EH (cell line): ENCODE measurements at places on chromosomes 3 and 15.

- no peak for DNase-seq
These were observed 78.4 kb upstream of the OSTN start for GRCh38 chr3:191120447-191121298.

DNA sequence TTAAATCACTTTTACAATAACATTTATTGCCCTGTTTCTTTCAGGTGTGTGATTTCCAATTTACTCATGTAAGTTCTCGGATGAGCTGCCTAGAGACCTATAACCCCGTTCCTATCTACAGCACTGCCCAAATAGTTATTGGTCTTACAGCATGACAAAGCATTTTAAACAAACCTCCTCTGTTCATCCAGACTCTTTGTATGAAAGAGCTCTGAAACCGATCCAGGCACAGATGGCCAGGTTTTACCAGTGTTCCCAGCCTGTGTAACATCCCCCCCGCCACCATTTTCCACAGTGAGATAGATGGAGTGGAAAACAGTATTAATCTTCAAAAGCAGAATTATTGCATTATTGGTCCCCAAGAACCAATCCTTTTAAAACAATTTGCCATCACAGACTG lies 59.0 kb upstream of the SPTSSB start:
- DNase-seq, result no peak

DNA sequence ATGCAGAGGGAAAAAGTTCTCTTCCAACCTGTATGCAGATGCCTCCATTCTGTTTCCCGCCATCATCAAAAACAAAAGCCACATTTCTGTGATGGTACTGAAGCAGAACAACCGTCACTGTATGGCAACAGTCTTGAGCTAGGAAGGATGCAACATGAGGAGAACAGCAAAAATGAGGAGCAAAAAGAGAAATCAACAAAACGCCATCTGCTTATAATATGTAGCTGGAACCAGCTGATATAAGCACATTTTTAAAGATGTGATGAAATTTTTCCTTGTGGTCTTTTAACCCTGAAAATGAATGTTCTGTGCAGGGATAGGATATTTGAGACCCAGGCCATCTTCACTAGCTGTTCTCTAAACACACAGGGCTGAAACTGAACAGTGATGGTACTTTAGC lies 287.0 kb downstream of the ZIC4 start:
- no peak for DNase-seq

GRCh38 chr3:84820906-84821305 lies 137.9 kb upstream of the CADM2 start:
- no peak for DNase-seq

GRCh38 chr3:101689286-101689685 lies 2.8 kb upstream of the RPL24 start:
- DNase-seq, result no peak

DNA sequence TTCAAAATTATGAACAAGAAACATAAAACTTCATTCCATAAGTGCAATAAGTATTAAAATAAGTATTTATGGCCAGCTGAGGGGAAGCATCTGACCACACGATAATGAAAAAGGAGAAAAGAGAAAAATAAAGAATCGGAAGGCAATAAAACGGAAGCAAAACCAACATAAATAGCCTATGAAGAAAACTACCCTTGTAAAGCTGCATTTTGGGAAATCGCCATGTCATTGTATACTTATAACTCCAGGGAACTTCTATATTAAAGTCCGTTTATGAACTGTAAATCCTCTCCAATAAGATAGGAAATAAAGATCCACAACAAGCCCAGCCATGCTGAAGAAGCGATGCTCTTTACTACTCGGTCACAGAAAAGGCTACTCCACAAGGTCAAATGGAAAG lies 47.7 kb downstream of the MORC1 start:
- no peak for DNase-seq

- DNase-seq, result peak; percentile 49
These were observed 138.8 kb upstream of the PLXND1 start for GRCh38 chr3:129745253-129745652.

GRCh38 chr3:9625656-9626055 lies 23.6 kb upstream of the MTMR14 start:
- DNase-seq, result no peak

GRCh38 chr3:164641071-164641470 lies 437.2 kb downstream of the SI start:
- peak; percentile 13 for DNase-seq

- DNase-seq, result peak; percentile 30
These were observed 20.6 kb upstream of the EPHB3 start for GRCh38 chr3:184540777-184541681.

- no peak for DNase-seq
These were observed 58.6 kb upstream of the SLITRK3 start for GRCh38 chr3:165254812-165255211.

- DNase-seq, result peak; percentile 58
These were observed 255.1 kb upstream of the STT3B start for GRCh38 chr3:31277582-31277981.

DNA sequence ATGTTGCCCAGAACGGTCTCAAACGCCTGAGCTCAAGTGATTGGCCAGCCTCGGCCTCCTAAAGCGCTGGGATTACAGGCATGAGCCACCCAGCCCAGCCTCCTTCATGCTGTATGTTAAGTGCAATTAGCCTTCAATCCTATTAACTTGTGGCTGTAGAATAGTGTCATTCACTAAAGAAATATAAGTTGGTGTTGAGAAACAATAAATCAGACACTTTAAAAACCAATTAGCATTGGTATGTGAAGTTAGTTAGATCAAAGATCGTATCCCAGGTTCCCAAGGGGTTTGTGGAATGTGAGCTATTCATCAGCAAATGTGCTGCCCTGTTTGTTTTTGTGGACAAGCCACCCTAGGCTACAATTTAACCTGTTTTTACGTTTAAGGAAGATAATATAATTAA lies 11.0 kb upstream of the PIK3CB start:
- DNase-seq, result no peak

GRCh38 chr15:54884312-54884711 lies 312.4 kb downstream of the RSL24D1 start:
- DNase-seq, result no peak

GRCh38 chr3:193237030-193237429 lies 4.0 kb upstream of the PLAAT1 start:
- no peak for DNase-seq

DNA sequence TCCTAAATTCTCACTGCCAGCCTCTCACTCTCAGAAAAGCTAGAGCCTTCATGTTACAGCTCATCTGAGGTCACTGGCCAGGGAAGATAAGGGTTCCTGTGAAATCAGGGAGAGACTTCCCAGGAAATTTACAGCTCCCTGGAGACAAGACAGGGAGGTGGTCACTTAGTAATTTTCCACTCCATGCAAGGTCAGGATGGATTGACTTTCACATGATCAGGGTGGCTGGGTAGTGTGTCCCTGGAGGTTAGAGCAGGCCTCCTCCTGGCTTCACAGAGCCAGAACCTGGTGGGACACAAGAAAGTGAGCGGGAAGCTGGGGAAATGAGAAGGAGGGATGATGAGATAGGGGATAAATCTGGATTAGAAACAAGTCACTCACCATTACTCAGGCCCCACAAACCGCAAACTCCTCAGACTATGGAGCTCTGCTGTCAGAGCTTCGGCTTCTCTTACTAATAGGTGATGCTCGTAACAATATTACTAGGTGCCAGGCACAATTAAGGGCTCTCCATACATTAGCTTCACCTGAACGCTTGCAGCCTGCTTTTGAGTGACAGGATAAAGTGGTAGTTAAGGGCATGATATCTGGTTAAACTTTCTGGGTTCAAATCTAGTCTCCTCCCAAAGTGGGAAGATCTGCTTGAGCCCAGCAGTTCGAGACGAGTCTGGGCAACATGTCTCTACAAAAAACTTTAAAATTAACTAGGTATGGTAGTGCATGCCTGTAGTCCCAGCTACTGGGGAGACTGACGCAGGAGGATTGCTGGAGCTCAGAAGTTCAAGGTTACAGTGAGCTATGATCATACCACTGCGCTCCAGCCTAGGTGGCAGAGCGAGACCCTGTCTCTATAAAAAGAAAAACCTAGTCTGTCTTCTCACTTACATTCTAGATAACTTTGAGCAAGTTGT lies 24.9 kb downstream of the DUOX2 start:
- DNase-seq, result peak; percentile 20

GRCh38 chr15:50758712-50759205 lies 6.7 kb downstream of the SPPL2A start:
- no peak for DNase-seq

GRCh38 chr15:48811325-48811958 lies 573 bp upstream of the CEP152 start:
- no peak for DNase-seq

- DNase-seq, result no peak
These were observed 10.9 kb downstream of the ENTPD3 start for GRCh38 chr3:40397912-40398311.

- DNase-seq, result no peak
These were observed 17.9 kb downstream of the C2CD4B start for GRCh38 chr15:62147149-62147548.

DNA sequence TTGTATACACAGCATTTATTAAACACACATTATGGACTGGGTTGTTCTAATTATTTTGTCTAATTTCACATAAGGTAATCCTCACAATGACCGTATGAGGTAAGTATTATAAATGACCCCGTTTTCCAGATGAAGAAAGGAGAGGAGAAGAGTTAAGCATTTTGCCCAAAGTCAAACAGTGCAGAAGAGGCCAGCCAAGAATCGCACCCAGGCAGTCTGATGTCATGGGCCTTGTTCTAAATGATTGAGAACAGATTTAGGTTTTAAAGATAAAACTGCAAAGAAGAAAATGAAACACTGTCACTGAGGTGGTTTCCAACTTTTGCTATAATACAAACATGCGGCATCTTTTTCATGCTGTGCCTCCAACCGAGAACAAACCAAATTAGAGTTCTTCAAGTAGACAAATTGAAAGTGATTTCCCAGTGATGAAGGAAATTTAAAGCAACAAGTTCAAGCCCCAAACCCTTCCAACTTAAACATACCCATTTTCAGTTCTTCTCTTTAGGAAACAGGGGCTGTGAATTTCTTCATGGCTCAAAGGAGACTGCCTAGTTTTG lies 155.3 kb downstream of the THRB start:
- DNase-seq, result no peak

DNA sequence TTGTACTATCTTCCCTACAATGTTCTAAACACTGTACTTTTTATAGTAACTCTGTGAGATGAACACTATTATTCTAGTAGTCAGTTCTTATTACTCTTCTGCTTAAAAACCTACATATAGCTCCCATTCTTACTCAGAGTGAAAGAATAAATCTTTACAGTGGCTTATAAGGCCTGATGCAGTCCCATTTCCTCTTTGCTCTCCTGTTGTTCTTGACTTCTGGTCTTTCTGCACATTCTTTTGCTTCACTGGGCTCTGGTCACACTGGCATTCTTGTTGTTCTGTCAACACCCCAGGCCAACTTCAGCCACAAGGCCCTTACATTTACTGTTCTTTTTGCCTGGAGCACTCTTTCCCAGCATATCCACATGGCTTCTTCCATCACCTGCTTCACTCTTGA lies 58.2 kb upstream of the TP63 start:
- DNase-seq, result peak; percentile 30

- peak; percentile 61 for DNase-seq
These were observed 134.2 kb upstream of the ALCAM start for GRCh38 chr3:105232553-105232952.

DNA sequence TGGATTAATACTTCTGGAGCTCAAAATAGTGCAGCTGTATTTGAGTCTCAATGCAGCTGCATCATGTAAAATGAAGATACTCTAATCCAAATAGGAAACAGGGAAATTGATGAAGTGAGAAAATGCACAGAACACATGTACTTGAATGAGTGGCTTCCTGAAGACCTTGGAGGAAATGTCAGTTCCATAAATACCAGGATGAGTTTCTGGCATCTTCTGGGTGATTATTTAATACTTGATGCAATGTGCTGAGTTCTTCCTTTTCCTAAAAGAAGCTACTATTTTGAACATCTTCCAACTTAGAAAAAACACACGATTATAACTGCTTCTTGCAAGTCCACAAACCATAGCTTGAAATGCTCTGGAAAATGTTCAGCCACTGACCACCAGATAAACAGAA lies 162.8 kb downstream of the SLC9A9 start:
- no peak for DNase-seq

DNA sequence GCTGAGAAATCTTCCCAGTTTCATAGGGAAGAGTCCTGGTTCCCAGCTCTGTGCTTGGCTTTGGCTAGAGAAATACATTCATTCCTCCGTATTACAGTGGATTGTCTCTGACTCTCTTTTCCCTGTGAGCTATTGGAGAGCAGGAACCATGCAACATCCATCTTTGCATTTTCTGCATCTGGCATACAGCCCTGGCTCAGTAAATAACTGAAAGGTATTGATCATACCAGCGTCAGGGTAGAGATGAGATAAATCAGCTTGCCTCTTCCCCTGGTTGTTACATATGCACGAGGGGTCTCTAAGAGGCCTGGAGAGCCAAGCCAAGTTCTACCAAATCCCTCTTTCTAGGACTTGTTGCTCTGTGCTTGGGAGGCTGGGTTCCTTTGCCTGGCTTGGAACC lies 35.2 kb downstream of the FOXB1 start:
- DNase-seq, result no peak

GRCh38 chr3:124599779-124600693 lies 130.2 kb upstream of the UMPS start:
- DNase-seq, result peak; percentile 34

DNA sequence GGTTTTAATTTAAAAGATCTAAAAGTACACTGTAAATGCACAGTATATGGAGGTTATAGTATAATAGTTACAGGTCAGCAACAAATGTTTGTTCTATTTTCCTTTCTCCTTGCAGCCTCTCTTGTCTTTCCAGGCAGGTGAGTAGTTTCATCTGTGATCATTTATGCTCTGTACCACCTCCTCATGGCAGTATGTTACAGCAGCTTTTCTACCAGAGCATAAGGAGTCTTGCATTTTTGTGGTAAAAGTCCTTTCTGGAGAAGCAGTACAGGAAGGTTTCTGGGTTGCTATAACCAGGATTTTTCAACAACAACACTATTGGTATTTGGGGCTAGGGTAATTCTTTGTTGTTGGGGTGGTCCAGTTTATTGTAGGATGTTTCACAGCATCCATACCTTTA lies 59.5 kb downstream of the ZNF609 start:
- no peak for DNase-seq

DNA sequence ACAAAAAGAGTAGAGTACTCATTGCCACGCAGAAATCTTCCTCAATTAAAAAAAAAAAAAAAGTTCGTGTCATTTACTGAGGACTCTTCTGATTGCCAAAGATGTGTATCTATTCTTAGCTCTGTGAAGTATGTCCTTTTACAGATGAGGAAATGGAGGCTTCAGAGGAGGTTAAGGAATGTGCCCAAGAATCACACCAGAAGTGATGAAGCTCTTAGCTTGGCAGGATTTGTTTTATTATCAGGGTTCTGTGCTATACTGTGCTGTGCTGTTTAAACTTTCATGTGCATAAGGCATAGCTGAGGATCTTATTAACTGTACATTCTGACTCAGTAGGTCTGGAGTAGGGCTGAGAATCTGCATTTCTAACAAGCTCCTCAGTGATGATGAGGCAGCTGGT lies 665.2 kb upstream of the ADAMTS9 start:
- DNase-seq, result peak; percentile 65

GRCh38 chr3:156317462-156318074 lies 197.2 kb downstream of the KCNAB1 start:
- DNase-seq, result peak; percentile 64

- peak; percentile 27 for DNase-seq
These were observed 27.9 kb upstream of the PRTG start for GRCh38 chr15:55770806-55771205.
